Activated naive CD4-positive, alpha-beta T cell treated with anti-CD3 and anti-CD28 coated beads, Interleukin-2, amount 50 U/mL, for 72 hours (primary cell): ENCODE measurements at places on chromosomes 3 and 15. TPM values are rescaled to one million over a fixed set of nuclear protein-coding genes. Genes with fewer than 3 reads are reported as not detected.

GRCh38 chr3:160675566-160676124, 1.3 kb upstream of the ARL14 start:
- DNase-seq: no peak

DUOXA2 gene
- total RNA-seq: not detected

TGM5 gene
- not detected for total RNA-seq

DNA sequence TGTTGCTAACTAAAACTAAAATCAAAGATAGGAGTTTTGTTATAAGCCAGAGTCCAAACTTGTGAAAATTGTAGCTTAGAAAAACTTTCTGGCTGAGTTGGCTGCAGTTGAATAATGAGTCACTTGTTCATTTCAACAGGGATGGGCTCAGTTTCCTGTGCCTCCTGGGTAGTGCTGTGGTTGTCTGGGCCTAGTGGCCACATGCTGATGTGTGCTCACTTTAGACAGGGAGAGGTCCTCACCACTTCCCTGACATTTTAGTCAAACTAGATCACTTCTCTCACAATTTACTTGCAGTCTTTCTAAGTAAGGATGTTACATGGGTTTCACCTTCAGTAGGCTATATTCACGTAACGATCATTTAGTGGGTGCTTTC, 6.3 kb upstream of the UBE2Q2 start:
- peak; percentile 67 for DNase-seq

GRCh38 chr3:5766848-5767247, 579.3 kb downstream of the EDEM1 start:
- DNase-seq: no peak

DNA sequence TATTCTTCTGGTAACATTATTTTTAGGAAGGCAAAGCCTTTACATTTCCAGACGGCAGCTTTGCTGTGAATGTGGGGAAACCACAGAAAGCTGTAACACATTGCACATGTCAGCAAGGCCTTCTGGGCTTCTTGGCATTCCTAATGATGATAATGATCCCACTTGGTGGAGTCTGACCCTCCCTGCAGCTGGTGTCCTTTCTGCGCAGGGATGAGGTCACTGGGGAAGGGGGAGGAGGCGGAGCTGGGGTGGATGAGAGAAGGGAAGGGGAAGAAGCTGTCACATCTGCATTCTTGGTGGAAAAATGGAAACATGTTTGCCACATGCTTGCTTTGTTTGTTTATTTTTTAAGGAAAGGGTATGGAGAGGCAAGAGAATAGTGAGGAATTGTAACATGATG, 68.6 kb downstream of the FILIP1L start:
- DNase-seq: no peak

GRCh38 chr15:92819278-92820235, 80.6 kb upstream of the CHD2 start:
- DNase-seq: no peak

DNA sequence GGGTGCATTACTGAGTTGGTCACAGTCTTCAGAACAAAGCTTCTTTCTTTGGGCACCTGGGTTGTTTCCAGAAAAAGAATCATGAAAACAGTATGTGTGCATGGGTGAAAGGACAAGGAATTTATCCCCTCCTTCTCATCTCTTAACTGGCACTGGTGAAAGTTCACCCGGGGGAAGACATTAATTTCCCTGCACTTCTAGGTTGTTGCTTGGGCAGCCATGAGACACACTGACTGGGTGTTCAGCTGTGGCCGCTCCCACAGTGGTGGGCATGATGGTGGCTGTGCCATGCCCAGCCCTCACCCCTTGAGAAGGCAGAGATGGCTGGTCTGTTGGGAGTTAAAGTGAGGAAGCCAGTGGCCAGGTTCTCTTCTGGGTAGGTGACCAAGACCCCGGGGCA, 16.6 kb upstream of the KY start:
- no peak for DNase-seq

FANCD2OS gene
- not detected for total RNA-seq

DNA sequence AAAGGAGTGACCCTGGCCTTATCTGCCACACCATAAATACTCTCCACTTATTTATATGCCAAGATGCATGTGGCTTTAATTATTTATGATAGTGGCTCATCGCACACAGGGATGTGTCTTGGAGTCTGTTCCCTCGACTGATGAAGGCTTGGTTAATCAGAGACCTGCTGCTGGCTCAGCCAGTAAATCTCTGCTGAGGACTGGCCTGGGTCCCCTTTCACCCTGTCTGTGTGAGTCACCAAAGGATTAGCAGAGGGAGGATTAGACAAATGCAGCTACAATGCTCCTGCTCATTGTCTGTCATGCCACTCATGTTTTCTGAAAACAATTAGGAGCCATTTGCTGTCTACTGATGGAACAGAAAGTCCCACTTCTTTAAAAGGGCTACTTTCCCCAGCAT, 226.8 kb downstream of the NTRK3 start:
- no peak for DNase-seq

DNA sequence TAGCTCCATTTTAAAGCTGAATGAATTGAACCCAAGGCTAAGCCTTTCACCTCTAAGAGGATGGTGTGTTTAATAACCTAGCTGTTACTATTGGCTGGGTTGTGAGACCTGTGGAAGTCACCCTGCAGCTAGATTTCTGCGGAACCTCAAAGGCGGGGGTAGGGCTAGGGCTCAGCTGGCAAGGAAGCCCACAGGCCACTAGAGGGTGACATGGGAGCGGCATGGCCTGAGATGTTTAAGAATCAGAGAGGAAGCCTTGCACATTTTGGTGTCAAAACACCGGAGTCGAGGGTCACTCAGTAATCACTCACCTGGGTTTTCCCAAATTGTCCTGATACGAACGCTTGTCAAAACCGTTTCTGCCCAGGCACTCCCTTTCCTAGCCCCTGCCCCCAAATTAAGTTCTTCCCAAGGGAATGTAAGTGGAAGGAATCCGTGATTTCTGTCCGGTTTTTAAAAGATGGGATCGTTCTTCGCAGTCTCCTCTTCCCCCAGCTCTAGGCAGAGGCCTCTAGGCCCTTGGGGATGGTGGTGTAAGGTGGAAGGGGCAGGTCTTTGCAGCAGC, 3.8 kb upstream of the ACAD9 start:
- peak; percentile 69 for DNase-seq

GRCh38 chr3:55719006-55719405, 231.9 kb upstream of the WNT5A start:
- DNase-seq: no peak

TRPM1 gene
- total RNA-seq: not detected

DNA sequence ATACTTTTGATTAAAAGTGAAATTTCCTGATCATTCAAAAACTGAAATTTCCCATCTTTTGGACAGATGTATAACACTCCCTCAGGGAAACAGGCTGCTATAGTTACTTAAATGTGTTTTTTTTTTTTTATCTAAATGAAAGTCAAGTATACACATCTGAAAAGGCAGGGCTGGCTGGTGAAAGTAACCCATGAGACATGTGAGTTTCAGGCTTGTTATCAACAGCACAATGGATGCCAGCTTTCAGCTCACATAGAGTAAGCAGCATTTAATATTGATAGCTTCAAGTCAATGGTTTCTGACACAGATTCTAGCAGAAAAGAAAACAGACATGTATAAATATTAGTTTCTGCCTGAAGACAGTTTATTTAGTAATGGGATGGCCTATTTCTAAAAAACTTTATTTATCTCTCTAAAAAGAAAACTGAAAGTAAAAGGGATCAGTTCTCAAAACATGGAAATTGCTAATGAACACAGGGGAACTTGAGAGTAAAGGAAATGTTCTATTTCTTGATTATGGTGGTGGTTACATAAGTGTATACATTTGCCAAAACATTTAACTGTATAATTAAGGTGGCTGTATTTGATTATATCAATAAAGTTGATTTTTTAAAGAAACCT, 89.7 kb upstream of the CMC1 start:
- no peak for DNase-seq

TF gene
- 0.93 TPM for total RNA-seq

DNA sequence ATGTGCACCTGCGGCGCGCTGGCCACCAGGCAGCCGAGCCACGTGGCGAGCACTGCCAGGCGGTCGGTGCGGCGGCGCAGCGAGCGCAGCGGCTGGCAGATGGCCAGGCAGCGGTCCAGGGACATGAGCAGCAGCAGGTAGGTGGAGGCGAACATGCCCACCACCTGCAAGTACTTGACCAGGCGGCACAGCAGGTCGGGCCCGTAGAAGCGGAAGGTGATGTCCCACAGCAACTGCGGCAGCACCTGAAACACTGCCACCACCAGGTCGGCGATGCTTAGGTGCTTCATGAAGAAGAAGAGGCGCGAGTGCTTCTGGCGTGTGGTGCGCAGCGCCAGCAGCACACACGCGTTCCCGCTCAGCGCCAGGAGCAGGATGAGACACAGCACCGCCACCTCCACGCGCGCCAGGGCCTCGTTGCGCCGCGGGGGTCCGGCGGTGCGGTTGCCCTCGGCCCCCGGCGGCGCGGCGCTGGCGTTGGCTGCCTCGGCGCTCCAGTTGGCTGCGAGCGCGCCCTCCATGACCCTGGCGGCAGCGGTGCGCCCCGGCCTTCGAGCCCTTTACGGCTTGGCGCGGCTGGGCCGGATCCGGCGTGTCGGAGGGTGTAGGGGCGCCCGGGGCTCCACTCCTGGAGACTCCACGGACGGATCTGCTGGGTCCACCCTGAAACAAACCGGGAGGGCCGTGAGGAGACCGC, 1.6 kb downstream of the OXTR start:
- peak; percentile 41 for DNase-seq

DNA sequence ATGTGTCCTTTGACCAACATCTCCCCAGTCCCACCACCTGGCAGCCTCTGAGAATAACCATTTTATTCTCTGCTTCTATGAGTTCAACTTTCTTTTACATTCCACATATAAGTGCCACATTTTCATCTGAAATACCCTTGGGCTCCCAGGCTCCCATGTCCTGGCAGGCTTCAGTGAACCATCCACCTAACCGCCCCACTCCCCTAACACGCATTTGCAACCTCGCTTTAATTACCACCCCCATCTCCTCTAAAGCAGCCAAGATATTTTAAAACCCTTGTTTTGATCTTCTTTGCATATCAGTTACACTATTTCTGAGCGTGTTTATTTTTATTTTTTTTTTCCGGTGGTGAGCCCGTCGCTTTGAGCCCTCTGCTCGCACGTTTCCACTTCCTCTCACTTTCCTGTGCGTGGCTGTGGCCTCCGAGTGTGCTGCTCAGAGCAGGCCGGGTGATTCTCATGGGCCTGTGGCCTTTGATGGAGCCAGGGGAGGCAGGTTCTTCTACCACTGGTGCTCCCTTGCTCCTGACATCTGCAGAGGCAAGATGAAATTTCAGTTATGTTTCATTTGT, 195.4 kb upstream of the LPP start:
- no peak for DNase-seq

DNA sequence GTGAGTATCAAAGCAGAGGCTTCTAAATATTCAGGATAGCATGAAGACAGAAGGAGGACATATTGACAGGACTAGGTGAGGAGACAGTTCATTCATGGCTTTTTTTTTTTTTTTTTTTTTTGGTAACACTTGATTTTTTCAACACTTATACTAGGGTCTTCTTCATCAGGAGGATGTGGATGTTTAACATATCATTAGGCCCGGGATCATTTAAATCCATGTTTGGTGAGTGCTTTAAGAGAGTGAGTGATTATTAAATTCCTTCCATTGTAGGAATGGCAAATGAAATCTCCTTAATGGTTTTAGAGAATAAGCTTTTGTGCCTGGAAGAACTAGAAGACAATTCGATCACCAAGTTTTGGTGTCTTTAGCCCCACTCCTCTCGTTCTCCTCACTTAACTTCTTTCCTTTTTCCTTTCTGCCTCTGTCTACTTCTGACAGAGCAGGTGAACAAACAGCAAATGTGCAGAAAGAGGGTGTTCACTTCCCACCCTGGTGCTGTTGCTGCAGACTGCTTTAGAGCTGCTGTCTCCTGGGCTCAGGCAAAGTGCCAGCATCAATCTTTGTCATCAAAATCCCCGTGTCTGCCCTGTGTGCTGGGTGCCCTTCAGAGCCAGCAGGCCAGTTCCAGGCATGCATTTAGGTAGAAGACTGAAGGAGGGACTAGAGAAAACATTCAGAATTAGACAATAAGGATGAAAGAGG, 35.6 kb upstream of the RAB11A start:
- DNase-seq: no peak

ZPLD1 gene
- not detected for total RNA-seq

DNA sequence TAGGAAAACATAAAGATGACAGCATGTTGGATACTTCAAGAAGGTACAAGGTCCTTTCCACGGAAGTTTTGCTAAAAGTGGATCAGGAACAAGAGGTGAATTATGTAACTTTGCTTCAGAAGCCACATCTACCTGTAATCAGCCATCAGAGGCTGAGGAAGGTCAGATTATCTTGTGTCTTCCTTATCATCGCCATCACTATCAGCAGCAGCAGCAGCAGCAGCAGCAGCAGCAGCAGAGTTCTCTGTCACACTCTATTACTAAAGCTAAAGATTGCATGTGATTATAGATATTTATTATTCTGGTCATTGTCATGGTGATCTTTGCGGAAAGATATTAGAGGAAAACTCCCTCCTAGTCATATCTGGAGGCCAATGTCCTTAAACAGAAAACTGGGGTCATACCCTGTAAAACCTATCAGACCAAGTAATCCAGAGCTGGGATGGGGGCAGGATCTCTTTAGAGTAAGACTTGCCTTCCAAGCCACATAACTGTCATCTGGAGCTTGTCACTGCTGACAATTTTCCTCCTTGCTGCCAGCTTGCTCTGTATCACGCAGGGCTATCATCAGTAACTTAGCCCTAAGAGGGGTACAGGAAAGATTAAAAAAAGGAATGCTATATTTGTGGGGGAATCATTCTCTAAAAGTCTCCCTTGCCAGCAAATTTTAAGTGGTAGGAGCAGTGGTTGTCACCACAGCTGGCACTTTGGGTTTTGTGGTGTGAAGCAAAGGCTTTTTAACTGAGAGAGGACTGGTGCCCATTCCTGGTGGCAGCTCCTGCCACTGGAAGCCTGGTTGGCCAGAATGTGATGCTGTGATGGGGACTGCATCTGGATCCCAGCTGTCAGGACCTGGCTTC, 130.9 kb upstream of the RASGRP1 start:
- DNase-seq: no peak

- no peak for DNase-seq
Measured at GRCh38 chr3:171799501-171799900, 10.8 kb downstream of the PLD1 start.

- no peak for DNase-seq
Measured at GRCh38 chr15:81809543-81809942, 236.3 kb downstream of the MEX3B start.

IQCF5 gene
- not detected for total RNA-seq

- no peak for DNase-seq
Measured at GRCh38 chr3:107685383-107685782, 162.6 kb downstream of the BBX start.

- DNase-seq: no peak
Measured at GRCh38 chr3:49807431-49808114, 4.5 kb downstream of the INKA1 start.

DNA sequence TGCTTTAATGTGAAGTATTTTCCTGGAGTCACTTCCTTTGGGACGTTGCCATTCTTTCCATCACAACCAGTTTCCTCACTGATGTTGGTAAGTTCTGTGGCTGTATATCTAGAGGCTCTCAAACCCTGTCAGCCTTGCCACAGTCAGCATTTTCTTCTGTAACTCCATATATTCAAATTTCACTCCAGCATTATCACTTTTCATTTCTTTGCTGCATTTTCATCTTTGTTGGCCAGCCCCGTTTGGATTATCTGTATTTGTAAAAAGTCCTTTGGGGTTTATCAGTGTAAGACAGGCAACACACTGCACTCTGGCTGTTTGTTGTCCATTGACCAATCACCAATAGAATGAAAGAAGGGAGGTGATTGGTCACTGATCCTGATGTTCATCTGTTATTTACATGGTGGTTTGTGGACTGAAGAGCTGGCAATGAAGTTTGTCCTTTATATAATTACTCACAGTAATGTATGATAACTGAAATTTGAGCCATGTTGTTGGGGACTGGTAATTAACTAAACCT, 20.3 kb downstream of the GMPS start:
- no peak for DNase-seq

- DNase-seq: no peak
Measured at GRCh38 chr3:193387596-193387995, 9.0 kb upstream of the ATP13A5 start.

CCNB2 gene
- 120 TPM for total RNA-seq
